Naive thymus-derived CD8-positive, alpha-beta T cell (primary cell): ENCODE measurements at places on chromosomes 5 and 9. TPM values are rescaled to one million over a fixed set of nuclear protein-coding genes. Genes with fewer than 3 reads are reported as not detected.
A peak's percentile ranks its signal among the peaks of the same experiment; 100 is the strongest.

DNA sequence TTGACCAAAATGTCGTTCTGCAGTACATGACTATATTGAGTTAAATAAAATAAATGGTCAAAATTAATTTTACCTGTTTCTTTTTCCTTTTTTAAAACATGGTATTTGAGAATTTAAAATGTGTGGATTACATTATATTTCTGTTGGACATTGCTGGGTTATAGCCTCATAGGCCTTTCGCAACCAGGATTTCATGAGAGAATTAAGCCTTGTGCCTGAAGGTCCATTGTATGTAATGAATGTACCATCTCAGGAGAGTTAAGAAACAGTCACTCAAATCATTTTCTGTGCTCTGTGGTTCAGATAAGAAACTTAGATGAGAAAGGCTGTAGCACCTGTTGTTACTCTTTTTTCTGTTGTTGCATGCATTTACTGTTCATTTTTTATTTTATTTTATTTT, 103.5 kb downstream of the ANGPTL2 start:
- peaks cover 5% of the 10 kb centered on the region for H3K27me3 ChIP-seq
- no peak overlapping the region for H3K27ac ChIP-seq
- H3K4me3 ChIP-seq, result no peak overlapping the region
- H3K4me1 ChIP-seq, result no peaks in the 10 kb centered on the region

The SIT1 gene
- 25.4 TPM for total RNA-seq

DNA sequence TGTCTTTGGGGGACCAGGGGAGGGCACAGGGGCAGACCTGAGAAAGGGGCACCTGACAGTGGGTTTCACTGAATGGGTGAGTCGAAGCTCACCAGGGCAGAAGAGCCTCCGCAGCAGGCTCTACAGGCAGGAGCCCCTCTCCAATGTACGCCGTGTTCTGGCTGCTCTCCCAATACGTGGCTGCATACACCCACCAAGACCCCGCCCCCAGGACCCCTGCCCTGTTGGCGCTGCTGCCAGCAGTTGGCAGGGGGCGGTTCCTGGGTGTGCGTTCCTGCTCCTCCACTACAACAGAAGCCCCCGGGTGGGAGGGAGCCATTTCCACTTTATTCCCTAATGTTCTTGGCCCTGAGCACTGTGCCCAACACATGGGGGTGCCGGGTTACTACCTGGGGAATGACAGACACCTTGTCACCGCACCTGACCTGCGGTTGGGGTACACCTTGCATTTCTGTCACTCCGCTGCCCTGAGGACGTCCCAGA, 30.3 kb downstream of the SARDH start:
- H3K27ac ChIP-seq, result no peak overlapping the region
- no peaks in the 10 kb centered on the region for H3K36me3 ChIP-seq
- no peaks in the 10 kb centered on the region for H3K27me3 ChIP-seq
- H3K4me3 ChIP-seq, result no peak overlapping the region

DNA sequence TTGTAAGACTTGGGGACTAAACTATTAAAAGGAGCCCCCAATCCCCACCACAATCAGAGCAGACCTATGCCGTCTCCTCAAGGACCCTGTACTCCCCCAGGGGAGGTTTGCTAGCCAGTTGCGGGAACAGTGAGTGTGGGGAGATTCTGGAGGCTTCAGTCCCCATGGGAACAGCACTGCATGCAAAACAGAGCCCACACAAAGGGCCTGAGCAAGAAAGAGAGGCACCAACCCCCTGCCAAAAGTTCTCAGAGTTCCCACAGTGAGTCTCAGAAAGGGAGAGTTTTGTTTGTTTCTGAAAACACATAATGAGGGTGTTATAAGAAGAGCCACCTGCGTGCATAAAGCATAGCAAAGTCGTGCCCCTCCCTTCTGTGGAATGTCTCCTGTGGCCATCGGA, 56.6 kb downstream of the CFAP90 start:
- no peak overlapping the region for H3K27ac ChIP-seq
- no peak overlapping the region for H3K4me3 ChIP-seq
- no peak for DNase-seq

The C5orf52 gene
- total RNA-seq, result not detected

- H3K4me1 ChIP-seq, result no peaks in the 10 kb centered on the region
- H3K27me3 ChIP-seq, result peaks cover 2% of the 10 kb centered on the region
- DNase-seq, result no peak
- no peak overlapping the region for H3K27ac ChIP-seq
- H3K36me3 ChIP-seq, result no peaks in the 10 kb centered on the region
- H3K4me3 ChIP-seq, result no peak overlapping the region
These were observed 110.9 kb upstream of the ADAMTSL1 start for GRCh38 chr9:18362901-18363685.

The TXNDC8 gene
- total RNA-seq, result not detected

The GPX3 gene
- total RNA-seq, result not detected

The NMUR2 gene
- not detected for total RNA-seq

DNA sequence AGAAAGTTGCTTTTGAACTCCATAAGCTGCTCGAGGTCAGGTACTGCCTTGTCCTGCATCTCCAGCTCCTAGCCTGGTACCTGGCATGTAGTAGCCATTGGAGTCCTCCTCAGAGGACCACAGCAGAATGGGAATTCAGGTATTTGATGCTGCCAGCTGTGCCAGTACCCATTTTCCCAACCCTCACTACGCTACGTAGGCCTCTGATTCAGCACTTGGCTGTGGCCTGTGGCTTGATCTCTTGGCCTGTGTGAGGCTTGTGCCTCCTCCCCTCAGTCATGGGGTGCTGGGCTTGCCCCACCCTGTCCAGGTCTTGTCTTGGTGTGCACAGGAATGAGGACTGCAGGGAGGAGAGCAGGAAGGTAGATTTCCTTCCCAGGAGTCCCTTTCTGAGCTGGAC, 11.8 kb downstream of the OTULIN start:
- peaks cover 71% of the 10 kb centered on the region for H3K36me3 ChIP-seq
- no peak for DNase-seq
- H3K27ac ChIP-seq, result peak overlapping the region; percentile 79
- H3K4me3 ChIP-seq, result peak overlapping the region; percentile 79
- H3K4me1 ChIP-seq, result peaks cover 62% of the 10 kb centered on the region
- H3K27me3 ChIP-seq, result no peaks in the 10 kb centered on the region
